HFFc6 (cell line): ENCODE measurements at places on chromosomes 1 and 21.
A peak's percentile ranks its signal among the peaks of the same experiment; 100 is the strongest.

DNA sequence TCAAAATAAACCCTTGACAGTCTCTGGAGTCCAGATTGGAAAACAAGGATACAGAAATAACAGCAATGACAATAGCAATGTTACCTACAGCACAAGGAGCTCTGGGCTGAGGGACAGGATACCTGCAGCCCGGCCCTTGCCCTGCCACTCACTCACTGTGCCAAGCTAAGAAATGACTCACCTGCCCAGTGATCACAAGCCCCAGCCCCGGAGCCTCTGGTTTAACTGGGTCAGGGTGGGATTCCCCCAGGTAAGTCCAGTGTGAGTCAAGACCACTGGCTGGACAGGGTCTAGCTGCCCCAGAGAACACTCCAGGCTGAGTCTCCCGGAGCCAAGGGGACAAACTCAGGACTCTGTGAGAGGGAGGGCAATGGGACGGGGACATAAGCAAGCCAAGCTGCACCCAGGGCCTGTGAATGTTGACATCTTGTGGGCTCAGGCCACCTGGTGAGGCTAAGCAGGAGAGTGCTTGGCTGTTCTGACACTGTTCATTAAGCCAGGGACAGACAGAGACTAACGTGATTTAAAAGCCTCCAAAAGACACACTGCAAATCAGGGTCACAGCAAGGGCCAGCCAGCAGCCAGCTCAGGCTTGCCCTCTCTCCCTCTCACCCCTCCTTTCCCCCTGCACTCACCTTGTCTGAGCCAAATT lies 64.1 kb downstream of the MIS18A start:
- no peak for DNase-seq

- DNase-seq: no peak
Observed at GRCh38 chr1:87393445-87394085, 64.9 kb downstream of the LMO4 start.

GRCh38 chr1:89087241-89087640 lies 22.2 kb upstream of the GBP1 start:
- DNase-seq: no peak

- no peak for DNase-seq
Observed at GRCh38 chr1:228777236-228777635, 42.0 kb downstream of the RHOU start.

DNA sequence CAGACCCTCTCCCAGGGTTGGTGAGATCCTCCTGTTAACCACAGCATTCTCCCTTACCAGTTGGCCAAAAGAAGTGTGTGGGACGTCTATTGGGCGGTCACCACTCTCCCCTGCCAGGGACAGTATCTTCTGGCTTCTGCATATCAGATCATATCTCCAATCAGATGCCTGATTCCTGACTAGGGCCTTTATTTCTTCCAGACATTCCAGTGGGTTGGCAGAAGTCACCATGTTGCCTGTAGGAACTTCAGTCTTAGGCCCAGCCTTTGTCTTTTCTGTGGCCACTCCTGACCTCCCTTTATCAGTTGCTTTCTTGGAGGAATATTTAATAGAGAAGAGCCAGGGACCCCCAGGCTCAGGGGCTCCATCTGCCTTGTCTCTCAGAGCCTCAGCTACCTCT lies 130.4 kb upstream of the F3 start:
- no peak for DNase-seq

GRCh38 chr1:151311589-151312331 lies 15.5 kb downstream of the PI4KB start:
- peak; percentile 99 for DNase-seq

- peak; percentile 96 for DNase-seq
Observed at GRCh38 chr1:46183079-46183847, 7.0 kb upstream of the P3R3URF start.

- no peak for DNase-seq
Observed at GRCh38 chr1:93635614-93636543, 45.8 kb downstream of the BCAR3 start.

GRCh38 chr1:13826591-13826990 lies 126.6 kb downstream of the PRDM2 start:
- no peak for DNase-seq

DNA sequence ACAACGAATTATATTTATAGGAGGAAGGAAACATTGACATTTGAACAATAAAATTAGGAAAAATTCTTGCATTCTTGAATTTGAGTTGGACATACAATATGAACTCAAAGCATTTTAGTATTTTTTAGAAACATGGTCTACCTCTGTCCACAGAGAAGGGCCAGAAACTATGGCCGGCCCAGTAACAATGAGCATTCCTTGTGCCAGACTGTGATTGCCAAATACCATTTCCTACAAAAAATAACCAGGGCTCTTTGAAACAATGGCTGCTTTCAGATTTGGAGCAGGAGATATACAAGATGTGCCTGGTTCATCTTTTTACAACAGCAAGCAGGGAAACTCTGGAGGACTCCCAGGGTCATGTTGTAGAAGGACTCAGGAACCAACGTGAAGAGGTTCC lies 38.4 kb downstream of the NOS1AP start:
- no peak for DNase-seq

- no peak for DNase-seq
Observed at GRCh38 chr1:217813031-217813430, 181.9 kb downstream of the SPATA17 start.

DNA sequence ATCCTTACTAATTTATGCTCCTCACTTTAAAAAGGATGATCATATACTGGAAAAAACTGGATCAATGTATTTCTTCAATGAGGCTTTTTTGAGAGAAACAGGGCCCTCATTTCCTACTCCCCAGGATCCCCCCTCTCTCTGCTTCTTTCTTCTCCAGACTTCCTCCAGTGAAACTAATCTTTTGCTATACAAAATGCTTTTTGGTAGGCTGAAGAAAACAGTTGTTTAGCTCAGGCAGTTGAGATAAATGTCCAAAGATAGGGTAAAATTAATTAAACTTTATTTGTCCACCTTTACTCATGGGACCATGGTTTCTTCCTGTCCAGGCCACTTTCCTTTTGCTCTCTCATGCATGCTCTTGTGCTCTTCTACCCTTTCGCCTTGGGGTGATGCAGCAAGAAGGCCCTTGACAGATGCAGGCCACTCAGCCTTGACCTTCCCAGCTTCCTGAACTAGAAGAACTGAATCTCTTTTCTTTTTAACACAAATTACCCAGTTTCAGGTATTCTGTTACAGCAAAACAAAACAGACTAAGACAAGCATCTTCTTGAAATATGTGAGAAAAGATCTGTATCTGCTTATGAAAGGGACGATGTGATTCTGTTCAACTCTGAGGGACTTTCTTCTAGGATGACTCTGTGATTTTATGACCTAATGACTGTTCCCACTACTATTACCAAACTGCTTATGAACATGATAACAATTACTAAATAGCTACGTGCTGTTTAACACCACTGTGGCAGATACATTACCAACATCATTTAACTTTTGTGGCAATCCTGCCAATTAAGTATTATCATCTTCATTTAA lies 63.7 kb downstream of the NVL start:
- no peak for DNase-seq

DNA sequence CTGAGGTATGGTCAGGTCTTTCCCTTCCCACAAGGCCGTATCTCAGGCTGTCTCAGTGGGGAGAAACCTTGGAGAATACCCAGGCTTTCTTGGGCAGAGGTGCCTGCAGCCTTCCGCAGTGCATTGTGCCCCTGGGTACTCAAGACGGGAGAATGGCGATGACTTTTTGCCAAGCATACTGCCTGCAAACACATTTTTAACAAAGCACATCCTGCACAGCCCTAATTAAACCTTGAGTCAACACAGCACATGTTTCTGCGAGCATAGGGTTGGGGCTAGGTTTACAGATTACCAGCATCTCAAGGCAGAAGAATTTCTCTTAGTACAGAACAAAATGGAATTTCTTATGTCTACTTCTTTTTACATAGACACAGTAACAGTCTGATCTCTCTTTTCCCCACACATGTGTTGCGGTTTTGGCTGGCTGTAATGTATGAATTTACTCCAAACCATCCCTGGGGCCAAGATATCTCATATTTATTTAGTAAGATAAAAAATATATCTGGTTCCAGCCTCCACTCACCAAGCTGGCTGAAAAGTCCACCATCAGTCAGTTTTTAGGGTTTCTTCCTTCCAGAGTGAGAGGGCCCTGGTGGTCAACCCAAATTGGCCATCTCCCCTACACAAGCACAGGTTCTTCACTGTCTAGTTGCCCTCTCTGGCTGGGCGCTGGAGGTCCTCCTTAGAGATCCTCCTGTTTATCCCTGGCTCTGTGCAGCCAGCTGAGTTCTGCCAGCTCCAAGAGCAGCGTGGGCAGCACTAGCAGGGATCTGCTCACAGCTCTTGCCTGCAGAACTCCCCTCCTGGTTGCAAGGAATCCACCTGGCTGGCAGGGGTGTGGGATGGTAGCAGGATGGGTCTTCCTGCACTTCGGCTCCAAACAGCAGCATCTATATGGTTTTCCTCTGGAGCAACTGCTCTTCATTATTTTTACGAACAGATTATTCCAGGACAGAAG lies 2.6 kb downstream of the FAAH start:
- no peak for DNase-seq

DNA sequence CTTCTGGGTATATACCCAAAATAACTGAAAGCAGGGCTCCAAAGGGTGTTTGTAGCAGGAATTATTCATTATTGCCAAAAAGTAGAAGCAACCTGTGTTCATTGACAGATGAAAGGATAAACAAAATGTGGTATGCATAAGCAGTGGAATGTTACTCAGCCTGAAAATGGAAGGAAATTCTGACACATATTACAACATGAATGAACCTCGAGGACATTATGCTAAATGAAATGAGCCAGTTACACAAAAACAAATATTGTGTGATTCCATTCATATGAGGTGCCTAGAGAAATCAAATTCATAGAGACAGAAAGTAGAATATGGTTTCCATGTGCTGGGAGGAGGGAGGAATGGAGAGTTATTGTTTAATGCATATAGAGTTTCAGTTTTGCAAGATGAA lies 86.3 kb upstream of the ARTN start:
- DNase-seq: no peak

DNA sequence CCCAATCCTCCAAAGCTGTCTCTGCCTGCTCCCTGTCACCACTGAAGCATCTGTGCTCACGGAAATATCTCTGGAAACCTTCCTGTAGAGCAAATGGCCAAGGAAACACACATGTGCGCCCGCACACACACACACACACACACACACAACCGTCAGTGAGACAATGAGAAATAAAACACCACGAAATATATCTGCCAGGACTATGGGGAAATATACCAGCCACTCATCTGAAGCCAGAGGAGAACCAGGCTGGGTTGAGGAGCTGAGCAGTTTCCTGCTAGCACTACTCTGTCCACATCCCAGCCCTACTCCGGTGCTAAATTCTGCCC lies 25.1 kb upstream of the PLXNA2 start:
- DNase-seq: no peak

DNA sequence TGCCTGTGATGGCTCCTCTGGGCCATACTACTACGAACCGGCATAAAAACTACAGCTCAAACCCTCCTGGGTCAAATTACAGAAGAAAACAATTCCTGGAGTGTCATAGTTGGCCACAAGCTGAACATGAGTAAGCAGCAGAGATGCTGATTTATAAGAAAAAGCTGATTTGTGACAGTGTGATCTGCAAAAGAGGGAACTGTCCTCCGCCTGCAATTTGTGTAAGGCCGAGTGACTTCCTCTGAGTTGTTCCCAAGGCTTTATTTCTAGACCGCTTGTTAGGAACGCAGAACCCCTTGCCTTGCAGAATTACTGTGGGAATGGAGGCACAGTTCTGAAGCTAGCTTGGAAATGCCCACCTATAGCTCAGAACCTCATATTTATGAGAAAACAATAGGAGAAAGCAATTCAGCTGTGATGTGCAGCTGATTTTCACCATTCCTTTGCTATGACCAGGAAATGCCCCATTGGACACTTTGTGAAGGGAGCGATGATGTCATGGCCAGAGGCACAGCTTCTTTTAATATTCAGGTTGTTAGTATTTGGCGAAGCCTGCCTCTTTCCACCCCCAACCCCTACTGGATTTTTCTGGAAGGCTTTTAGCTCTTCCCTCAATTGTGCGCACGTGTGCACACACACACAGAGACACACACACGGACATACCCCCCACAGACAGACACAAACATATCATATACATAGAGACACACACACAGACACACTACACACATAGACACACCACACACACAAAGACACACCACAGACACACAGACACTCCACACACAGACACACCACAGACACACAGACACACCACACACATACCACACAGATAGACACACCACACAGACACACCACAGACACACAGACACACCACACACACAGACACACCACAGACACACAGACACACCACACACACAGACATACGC lies 47.6 kb downstream of the IER5 start:
- DNase-seq: peak; percentile 91

DNA sequence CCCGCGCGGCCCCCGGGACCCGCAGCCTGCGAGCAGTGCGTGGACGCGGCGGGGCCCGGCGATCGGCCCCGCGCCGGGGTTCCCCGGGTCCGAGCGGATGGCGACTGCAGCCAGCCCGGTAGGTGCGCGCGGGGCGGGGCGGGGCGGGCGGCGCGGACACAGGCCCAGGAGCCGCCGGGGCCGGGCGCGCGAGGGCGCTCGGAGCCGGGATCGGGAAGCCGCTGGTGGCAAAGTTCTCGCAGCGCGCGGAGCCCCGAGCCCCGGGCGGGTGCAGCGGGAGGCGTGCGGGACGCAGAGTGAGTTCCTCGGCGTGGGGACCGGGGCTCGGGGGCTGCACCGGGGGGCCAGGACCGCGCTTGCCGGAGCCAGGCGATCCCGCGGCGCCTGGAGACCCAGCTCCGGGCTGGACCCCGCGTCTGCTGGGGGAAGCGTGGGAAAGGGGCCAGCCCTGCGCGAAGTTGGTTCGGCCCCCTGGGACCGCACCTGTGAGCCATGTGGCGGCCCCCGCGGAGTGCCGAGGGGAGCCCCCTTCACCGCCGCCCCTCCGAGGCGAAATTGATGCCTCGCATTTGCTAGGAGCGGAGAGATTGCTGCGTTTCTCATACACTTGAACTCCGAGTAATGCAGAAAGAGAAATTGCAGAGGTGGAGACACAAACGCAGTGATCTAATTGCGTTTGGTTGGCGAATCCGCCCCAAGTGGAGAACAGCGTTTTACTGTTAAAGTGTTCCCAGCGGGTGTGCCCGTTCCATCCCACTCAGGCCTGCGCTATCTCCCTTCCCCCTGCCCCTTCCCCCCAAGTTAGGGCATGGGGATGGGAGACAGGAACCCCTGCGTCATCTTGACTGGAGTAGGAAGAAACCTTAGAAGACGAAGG lies 228.9 kb upstream of the TMEM51 start:
- DNase-seq: peak; percentile 37

GRCh38 chr1:202213361-202214088 lies 19.9 kb downstream of the LGR6 start:
- DNase-seq: no peak

DNA sequence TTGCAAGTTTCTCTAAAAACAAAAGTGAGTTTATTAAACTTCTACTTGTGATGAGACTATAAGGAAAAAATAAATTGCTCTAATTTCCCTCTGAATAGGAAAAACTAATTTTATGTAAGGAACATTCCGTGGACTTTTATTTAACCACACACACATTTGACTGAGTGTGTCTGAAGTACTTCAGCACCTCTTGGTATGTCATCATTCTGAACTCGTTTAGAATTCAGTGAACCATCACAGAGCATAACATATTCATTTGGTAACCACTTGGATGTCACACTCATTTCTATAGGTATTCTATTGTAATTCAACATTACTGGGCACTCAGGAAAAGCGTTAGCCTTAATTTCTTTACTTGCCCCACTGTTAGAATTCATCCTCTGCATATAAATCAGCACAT lies 79.1 kb downstream of the RGS21 start:
- no peak for DNase-seq

- DNase-seq: no peak
Observed at GRCh38 chr1:207651583-207651982, 6.7 kb downstream of the CR1L start.
